ENCODE measurements at places on chromosomes 12 and 14.

DNA sequence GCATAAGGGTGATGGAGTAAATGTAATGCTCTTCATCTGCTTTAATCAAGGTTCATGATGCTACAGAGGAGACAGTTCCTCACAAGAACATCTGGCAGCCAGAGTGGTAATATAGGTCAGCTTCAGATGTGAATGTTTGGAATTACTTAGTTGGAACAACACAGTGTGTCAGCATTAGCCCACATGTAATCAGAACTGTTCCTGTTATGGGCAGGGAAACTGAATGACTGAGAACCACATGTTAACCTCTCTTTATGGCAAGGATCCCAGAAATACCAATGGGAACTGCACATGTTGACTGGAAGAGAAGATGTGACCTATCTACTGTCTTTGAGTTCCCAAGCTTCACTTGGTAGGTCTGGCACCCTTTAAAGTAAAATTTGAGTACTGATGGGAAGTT is 390.1 kb upstream of the PDE3A start:
- no peak for DNase-seq

GRCh38 chr12:12560587-12561370 is 1.9 kb downstream of the DUSP16 start:
- peak; percentile 61 for DNase-seq

DNA sequence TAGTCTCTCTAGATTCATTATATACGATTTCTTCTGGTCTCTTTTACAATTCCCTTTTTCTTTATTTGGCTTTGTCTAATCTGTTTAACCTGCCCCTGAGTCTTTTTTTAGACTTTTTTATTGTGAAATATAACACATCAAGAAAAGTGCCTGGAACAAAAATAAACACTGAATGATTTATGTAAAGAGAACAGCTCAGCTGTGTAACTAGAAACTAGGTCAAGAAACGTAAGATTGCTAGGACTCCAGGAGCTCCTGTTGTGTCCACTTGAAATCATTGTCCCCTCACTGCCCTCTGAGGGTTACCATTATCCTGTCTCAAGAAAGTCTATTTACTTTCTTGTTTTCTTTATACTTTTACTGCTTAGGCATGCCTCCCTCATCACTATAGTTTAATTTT is 23.1 kb downstream of the EXD2 start:
- no peak for DNase-seq

DNA sequence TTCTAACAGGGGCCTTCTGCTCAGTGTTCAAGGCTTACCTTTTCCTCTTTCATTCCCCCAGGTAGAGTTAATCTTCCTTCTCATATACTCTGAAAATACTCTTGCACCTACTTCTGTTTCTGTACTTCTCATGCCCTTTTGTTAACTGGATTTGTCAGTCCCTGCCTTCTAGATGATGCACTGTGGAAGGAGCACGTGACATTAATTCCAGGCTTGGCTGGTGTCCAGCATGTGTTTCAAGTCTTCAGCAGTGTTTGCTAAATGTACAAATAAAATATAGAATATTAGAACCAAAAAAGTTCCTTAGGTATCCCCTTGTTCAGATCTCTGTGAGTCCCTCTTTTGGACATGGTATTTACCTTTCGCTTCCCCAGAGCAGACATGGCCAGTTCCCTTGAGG is 27.9 kb upstream of the EVL start:
- no peak for DNase-seq

DNA sequence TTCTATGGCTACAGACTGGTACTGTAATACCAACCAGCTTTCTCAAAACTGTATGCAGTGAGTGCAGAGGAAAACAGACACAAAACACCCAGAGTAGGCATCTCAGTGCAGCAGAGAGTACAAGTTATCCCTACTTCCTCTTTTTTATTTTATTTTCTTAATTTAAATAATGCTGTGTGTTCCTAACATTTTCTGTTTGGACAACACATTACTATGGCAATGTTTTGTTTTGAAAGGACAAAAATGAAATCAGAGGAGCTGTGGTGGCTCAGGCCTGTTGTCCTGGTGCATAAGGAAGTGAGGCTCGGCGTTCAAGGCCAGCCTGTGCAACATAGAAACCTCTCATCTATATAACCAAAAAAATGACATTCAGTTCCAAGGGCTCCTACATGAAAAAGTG is 33.7 kb upstream of the SELPLG start:
- no peak for DNase-seq
